ENCODE measurements at places on chromosomes 6 and 20.
A peak's percentile ranks its signal among the peaks of the same experiment; 100 is the strongest.

- DNase-seq, result peak; percentile 72
Measured at GRCh38 chr6:156175971-156176421, 601.2 kb upstream of the ARID1B start.

DNA sequence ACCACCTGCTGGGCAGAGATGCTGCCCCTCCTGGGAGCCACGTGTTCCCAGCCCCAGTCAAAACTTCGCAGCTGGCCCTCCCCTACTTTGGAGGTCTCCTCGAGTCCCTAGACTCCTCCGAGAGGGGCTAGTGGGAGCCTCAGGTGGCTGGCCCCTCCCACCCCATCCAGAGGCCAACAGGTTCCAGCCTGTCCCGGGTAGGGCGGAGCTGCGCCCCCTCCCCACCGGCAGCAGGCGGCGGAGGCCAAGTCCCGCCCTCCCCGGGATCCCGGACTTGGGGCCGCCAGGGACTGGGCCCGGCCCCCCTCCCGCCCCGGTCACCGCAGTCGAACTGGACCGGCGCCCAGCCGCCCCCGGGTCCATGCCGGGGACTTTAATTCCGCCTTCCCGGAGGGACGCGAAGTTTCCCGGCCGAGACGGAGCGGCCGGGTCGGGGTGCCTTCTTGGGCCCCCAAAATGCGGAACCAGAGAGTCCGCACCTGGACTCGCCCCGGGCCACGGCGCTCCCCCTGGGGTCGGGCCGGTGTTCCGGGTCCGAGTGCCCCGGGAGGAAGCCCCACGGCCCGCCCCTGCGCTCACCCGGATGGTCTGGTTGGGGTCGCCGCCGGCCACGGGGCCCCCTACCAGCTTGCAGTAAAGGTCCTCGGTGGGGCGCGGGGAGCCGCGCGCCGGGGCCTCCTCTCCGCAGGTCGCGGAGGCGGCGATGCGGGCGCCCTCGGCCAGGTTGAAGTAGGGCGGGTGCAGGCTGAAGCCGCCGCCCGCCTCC, 559 bp downstream of the LAMA5 start:
- peak; percentile 81 for DNase-seq

DNA sequence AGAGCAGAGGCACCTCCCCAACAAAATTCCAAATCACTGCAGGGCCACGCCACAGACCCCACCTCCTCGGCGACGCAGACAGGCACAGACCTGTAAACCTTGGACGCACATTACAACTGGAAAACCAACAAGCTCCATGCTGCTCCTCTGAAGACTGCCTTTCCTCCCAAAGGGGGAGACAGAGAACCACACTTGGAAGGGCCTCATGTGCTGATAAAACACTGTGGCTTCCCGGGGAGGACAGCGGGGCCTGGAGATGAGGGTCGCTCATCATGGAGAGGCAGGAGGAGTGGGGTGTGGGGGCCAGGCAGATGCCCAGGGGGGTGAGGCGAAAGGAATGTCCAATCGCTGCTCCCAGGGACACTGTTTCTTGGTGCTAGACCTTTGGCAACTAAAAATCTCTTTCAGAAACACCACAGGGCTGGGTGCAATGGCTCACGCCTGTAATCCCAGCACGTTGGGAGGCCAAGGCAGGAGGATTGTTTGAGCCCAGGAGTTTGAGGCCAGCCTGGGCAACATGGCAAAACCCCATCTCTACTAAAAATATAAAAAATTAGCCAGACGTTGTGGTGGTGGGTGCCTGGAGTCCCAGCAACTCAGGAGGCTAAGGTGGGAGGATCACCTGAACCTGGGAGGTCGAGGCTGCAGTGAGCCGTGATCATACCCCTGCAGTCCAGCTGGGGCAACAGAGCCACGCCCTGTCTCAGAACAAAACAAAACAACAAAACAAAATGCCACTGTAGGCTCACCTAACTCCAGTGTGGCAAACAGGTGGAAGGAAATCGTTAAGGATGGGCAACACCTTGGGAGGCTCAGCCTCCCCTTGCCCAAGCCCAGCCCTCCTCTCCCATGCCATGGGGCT, 53.8 kb downstream of the ABHD12 start:
- DNase-seq, result peak; percentile 48

DNA sequence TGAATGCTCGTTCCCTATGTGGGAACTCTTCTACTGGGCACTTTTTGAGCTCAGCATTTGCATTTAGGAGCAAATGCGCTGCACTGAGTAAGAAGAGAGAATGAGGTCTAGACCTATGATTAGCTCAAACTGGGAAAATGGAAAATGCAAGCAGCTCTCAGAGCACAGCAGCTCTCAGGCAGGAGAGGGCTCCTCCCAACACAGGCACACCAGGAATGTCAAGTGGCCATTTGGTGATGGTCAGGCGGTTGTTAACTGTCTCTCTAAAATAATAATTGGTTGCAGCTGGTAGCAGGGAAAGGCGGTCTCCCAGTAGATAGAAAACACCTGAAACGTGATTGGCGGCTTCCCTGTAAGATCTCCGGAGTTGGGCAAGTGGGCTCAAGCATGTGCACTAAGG, 162.0 kb upstream of the ECI2 start:
- no peak for DNase-seq

DNA sequence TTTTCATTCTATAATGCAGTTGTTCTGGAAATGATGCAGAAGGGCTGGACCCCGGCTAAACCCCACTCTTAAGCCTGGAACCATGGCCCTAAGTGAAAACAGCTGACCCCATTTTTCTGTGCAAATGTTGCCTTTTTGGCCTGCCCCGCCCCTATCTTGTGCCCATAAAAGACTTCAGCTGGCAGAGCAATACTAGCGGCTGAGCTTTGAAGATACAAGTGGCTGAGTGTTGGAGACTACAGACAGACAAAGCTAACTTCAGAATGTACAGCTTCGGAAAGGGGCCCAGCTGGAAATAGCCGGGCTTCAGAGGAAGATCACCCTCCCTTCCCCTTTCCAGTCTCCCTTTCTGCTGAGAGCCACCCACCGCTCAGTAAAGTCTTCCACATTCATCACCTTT, 258.6 kb upstream of the SPTLC3 start:
- DNase-seq, result no peak

- no peak for DNase-seq
Measured at GRCh38 chr6:95879856-95880255, 135.9 kb upstream of the FUT9 start.

- DNase-seq, result no peak
Measured at GRCh38 chr6:158003910-158004700, 22.4 kb downstream of the SYNJ2 start.

DNA sequence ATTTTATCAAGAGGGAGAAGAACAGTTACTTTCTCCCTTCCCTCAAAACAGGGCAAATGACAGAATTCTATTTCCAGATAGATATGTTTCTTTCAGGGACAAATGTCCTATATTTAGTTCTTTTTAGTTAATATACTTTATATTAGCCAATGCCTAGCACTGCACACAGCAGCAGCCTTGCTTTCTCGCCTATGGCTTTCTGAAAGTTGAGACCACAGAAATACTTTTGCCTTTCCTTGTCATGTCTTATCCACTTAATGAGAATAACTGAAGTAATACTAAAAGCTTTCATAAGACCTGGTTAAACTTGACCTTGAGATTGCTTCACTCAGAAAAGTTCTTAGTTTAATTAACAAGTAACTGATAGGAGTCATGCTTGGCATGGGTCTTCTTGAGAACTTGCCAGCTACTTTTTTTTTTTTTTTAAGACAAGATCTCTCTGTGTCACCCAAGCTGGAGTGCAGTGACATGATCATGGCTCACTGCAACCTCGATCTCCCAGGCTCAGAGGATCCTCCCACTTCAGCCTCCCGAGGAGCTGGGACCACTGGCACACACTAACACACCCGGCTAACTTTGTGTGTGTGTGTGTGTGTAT, 159.3 kb downstream of the CDKAL1 start:
- no peak for DNase-seq

- DNase-seq, result peak; percentile 61
Measured at GRCh38 chr6:106974999-106975737, 639 bp upstream of the CD24 start.

DNA sequence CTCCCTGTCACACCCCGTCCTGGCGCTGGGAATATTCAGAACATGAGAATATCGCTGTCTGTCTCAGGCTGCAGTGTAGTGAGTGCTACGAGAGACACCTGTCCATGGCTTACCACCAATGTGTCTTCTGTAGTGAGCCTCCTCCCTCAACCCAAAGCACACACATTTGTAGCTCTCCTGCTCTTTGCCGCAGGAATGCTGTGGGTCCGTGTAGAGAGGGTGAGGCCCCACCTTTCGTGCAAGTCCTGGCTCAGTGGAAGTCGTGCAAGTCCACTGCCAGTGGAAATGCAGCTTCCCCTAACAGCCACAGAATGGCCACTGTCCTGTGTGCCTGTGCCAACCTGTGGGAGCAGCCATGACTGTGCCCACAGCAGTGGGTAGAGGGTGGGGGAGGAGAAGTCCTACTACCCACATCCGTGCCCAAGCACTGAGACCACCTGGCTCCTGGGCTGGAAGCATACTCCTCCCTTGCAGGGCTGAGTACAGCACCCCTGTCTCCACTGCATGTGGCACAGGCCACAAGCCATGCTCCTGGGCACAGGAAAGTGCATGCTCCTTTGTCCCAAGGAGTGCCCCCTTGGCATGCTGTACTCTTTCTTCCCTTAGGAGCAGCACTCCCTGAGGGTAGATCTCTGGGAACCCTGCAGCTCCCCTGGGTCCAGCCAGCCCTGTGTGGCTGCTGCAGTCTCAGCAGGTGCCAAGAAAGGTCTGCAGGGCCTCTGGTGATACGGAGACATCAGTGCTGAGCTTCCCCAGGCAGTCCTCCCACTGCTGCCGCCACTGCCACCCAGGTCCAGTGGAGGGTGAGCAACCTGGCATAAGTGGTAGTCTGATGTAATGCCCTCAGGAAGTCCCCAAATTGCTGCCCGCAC, 28.0 kb downstream of the IGF2R start:
- DNase-seq, result no peak

Measured in WERI-Rb-1 (cell line).